ENCODE measurements at places on chromosomes 4 and X.

- no peak for DNase-seq
Observed at GRCh38 chrX:134936542-134936941, 54.2 kb upstream of the SMIM10 start.

DNA sequence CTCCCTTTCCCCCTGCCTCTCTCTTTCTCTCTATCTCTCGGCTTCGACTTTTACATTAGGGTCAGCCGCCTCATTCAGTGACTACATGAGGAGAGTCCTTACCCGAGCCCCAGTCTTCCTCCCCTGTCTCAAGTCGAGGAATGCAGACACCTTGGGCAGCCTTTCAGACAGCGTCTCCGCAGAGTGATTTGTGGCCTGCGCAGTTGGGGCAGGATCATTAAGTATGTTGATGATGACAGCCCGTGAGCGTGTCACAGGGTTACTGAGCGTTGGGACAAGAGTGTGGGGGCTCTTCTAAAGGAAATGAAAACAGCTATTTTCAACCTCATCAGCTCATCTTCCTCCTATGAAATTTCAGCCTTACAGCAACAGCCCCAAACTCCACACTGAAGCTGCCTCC lies 312.1 kb upstream of the GATB start:
- no peak for DNase-seq

DNA sequence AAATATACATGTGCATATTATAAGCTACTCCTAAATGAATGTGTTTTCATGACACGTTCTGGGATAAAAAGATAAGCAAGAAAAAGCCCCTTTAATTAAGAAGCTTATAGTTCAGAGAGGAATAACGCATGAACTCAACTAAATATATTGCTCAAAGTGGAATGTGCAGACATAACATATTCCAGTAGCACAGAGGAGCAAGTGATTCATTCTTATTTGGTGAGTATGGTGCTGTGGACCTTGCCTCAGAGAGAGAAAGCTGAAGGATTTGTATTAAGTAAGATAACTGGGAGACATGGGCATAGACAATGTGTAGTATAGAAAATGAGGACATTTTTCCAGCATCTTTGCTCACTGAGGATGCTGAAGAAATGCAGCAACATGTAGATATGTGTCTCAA lies 76.8 kb downstream of the CFAP299 start:
- no peak for DNase-seq

DNA sequence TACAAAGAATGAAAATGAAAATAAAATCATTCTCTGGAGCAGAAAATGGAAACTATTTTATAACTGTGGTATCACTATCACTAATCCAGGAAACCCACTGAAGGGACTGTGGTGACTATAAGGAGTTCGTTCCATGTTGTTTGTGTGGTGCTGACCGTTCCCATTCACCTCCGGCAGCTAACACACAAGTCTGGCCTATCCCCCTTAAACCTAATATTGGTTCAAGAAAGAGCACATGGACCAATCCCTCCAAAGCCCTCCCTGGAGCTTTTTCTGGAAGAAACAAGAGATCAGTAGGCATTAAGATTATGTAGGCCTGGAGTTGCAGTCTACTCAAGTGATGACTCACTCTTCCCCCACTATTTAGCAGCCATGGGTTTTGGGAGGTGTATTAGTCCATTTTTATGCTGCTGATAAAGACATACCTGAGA lies 25.9 kb upstream of the FAM241A start:
- DNase-seq: no peak
